ENCODE measurements at places on chromosomes 16 and 17.

GRCh38 chr17:80963812-80964543, 27.7 kb upstream of the CHMP6 start:
- no peak for DNase-seq

DNA sequence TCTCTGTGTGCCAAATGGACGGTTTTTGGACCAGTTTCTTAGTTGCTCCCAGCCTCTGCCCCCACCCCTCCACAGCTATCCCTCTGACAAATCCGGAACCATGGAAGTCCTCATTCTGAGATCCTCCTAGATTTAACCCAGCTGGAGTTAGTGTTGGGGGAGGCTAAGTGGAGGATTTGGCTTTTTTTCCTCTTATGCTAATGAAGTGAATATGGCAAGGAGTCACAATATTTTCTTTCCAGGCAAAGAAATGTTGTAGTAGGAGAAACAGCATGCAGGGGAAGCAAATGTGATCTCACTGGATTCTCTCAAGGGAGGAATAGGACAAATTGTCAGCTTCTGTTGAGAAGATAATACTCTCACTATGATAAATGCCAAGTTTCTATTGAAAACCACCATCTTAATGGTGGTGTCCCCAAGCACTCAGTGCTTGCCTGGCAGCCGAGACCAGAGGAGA, 159.5 kb downstream of the MSI2 start:
- DNase-seq: no peak

- DNase-seq: no peak
These were observed 4.4 kb downstream of the PIGQ start for GRCh38 chr16:574021-574760.

GRCh38 chr17:7654832-7655540, 4.3 kb downstream of the ATP1B2 start:
- DNase-seq: no peak

DNA sequence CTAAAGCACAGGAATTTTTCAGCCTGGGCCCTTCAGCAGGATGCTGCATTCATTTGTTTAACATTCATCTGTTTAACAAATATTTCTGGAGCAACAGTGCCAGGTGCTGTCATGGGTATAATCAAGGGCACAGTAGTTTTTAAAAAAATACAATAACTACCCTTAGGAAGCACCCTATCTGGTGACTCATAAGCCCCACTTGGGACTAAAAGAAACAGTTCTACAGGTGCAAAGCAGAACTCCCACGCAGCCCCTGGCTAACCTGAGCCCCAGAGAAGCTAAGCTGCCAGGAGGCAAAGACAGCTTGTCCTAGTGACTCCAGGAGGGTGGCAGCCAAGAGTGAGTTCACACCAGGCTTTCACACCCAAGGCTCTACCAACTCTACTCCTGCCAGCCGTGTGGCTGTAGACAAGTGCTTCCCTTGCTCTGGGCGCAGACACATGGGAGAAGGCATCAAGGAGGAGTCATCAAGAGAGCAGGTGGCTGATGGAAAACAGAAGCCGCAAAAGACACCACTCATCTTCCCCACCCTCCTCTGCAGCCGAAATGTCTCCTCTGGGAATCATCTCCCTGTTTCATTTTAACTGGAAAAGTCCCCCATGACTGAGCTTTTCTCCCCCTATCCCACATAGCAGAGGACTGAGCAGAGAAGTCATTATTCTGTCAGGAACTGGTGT, 14.4 kb downstream of the CUEDC1 start:
- DNase-seq: no peak

GRCh38 chr16:19114359-19115147, 789 bp downstream of the ITPRIPL2 start:
- no peak for DNase-seq

- DNase-seq: no peak
These were observed 105.8 kb downstream of the ADCY9 start for GRCh38 chr16:4010225-4011158.

- DNase-seq: peak; percentile 86
These were observed 6.8 kb downstream of the MPG start for GRCh38 chr16:84718-85406.

GRCh38 chr16:68319185-68319908, 8.5 kb downstream of the PRMT7 start:
- peak; percentile 20 for DNase-seq

DNA sequence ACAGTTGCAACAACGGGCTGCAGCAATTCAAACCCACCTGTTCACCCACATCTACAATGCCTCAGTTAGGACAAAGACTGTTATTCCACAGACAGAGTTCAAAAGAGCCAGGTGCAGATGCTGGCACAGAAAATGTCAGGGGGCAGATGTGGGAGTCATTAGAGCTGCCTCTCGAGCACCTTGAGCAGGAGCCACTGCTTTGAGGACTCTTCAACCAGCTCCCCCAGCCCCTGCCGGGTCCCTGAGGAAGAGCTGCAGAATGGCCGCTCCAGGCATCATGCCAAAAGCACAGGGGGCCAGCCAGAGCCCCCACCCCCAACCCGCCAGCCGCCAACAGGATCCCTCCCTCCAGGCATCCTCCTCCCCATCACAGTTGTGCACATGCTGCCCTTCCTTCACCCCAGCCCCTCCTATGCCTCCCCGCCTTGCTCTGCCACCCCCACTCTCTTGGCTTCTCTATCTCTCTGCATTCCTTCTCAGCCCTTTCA, 20.8 kb downstream of the C17orf67 start:
- DNase-seq: no peak

DNA sequence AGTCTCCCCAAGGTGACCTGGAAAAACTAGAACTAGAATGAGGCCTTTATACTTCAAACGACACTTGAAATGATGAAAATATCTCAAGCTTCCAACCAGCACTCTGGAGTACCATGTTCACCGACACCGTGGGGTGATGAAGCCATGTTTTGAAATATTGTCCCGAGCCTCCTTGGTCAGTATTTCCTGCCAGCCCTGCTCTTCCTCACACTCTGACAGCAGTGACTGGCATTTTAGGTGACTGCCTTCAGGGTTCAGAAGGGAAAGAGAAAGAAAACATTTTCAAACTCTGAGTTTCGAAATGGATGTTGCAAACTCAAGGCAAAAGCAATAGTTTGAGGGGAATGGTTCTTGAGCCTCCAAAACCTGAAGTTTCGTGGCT, 39.3 kb upstream of the IRX6 start:
- DNase-seq: no peak

DNA sequence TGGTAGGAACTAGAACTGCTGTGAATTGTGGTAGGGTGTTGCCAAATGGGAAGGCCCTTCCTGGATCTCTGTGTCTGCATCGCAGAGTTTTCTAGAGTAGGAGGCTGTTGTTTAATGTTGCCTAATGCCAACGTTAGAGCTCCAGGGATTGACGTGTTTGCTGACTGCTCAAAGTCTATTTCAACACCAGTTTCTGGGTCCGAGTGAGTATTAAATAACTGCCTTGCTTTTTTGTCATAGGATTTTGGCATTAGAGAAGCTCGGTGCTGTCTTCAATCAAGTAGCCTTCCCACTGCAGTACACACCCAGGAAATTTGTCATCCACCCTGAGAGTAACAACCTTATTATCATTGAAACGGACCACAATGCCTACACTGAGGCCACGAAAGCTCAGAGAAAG, 40.0 kb downstream of the SF3B3 start:
- no peak for DNase-seq

GRCh38 chr17:57925361-57925990, 29.7 kb downstream of the CUEDC1 start:
- DNase-seq: no peak

DNA sequence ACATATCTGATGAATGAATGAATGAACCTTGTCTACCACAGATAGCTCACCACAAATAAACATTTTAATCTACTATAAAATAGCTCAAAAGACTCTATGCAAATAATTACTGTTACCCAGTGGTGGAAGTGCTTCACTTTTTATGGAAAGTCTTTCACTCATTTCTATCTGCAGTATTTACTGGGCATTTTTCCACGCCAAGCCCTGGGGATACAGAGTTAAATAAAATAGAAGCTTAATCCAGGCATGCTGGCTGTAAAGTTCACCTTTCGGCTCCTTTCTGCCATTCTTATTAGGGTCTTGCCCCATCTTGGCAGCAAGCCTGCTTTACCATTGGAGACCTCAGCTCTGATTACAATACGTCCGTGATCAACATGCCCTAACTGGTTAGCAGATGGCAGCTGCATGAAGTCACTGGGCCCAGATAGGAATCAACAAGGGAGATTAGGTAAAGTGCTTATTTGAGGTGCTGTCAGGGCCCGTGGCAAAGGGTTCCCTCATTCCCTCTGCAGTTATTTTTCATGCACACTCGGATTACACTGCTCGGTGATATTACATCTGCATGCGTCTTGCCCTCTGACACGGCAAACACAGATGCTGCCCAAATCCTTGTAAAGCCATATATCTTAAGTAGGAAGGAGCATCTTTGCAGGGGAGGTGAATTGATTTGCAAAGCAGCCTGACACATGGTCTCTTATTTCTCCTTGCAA, 648.9 kb downstream of the WWOX start:
- DNase-seq: no peak

All from stimulated activated naive B cell treated with anti-CD40 and anti-IgM and Interleukin-4, amounts not matched to agents 10 μg/mL and 1 μg/mL and 100 μg/mL, for 72 hours (primary cell).